ENCODE measurements at places on chromosomes 2 and 18.
A peak's percentile ranks its signal among the peaks of the same experiment; 100 is the strongest.

- no peak for DNase-seq
Observed at GRCh38 chr2:164538240-164538866, 82.9 kb downstream of the GRB14 start.

DNA sequence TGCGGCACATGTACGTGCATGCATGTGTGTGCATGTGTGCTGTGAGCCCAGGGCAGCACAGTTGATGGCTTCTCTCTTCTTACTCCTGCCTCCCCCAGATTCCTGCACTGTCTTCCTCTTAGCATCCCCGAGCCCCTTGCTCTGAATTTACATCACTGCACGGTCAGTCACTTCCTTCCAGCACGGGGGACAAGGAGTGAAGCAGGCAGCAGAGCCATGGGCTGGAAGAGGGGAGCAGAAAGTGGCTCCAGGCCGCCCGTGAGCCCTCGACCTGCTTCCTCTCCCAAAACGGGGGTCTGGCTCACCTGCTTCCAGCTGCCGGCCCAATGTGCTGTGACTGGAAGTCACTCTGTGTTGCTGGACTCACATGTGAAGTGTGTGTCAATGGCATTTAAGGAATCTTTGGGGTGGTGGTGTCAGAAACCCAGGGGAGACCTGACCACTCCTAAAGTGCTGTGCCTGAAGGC lies 106.1 kb downstream of the FAM210A start:
- DNase-seq, result no peak

DNA sequence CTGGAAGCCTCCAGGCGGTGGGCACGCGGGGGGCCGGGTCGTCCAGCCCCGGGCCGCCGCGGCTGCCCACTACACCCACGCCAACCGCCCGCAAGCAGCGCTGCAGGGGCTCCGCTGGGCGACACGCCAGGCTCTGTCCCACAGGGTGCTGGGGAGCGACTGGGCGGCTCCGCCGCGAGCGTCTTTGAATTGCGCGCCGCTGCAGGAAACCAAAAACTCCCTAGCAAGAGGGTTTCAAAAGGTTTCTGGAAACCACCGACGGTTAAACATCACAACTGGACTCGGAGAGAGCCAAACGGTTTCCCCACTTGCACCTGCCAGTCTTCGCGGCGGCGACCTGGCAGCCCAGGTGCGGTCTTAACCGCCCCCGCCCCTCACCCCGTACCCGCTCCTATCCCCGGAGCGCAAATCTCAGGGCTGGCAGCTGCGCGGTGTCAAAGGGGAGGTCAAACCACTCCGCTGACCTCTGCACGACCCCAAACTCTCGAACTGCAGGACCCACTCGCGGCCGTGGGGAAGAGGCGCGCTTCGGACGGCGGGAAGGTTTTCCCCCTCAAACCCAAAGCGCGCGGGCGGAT lies 1.0 kb downstream of the CXCR4 start:
- peak; percentile 61 for DNase-seq

DNA sequence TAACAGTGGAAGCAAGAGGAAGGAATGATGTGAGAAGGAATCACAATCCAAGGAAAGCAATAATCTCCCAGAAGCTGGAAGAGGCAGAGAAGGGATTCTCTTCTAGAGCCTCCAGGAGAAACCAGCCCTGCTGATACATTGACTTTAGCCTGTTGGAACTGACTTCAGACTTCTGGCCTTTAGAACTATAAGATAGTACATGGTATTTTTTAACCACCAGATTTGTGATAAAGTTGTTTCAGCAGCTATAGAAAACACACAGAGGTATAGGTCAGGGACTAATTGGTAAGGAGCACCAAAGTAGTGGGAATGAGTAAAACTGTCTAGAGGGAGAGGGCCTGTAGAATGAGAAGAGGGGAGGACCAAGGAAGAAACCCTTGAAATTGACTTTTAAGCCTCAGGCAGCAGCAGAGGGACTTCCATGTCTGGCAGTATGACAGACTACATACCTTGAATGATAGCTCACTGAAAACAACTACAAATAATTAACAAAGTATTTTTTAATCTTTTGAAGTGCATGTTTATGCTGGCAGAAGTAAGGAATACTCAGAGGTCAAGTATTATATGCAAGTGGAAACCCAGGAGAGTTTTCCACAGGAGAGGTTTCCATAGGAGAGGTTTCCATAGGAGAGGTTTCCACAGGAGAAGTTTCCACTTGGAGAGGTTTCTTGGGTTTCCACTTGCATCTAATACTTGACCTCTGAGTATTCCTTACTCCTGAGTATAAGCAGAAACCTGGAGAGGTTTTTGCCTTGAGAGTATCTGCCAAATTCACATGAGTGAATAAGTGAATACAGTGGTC lies 33.8 kb upstream of the TMEM17 start:
- no peak for DNase-seq

DNA sequence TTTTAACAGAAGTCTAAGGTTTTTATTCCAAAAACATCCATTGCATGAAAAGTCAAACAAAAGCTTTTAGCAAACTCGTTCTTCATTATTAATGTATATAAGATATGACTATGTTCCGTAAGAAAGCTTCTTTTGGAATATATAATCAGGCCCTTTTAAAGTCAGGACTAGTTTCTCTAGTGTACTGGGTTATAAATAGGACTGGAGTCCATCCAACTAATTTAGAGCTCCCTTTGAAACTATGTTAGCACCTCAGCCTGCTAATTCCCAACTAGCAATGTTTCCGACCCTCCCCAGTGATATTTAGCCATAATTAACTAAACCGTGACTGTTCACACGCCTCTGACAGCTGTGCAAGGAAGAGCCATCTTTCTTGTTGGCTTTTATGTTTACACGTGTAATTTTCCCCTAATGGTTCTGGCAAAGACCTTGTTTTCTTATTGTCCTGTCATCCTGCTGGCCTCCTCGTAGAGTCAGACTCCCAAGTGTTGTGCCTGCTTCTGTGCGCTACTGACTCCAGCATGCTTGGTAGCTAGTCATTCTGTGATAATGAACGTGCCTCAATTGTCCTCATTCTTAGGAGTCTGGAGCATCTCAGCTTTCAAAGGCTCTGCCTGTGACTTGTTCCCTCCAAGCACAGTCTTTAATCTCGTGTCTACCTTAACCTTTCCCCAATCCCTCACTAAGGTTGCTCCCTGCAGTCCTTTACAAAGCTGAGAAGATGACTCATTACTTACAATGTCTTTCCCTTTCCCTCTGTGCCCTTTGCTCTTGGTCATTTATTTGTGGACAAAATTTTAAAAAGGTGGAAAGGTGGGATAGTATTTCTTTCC lies 172.2 kb upstream of the RASGRP3 start:
- no peak for DNase-seq

- DNase-seq, result no peak
Observed at GRCh38 chr2:202065876-202066275, 7.2 kb upstream of the KIAA2012 start.
